ENCODE measurements at places on chromosomes 5 and 9. TPM values are rescaled to one million over a fixed set of nuclear protein-coding genes. Genes with fewer than 3 reads are reported as not detected.

- no peaks in the 10 kb centered on the region for H3K27me3 ChIP-seq
- no peak for DNase-seq
- H3K4me3 ChIP-seq = no peak overlapping the region
- H3K27ac ChIP-seq = no peak overlapping the region
- no peaks in the 10 kb centered on the region for H3K4me1 ChIP-seq
Observed at GRCh38 chr5:60883229-60883628, 39.2 kb upstream of the ELOVL7 start.

Gene RXFP3
- polyA plus RNA-seq = not detected

GRCh38 chr5:157563929-157564716, 11.5 kb downstream of the ADAM19 start:
- H3K27ac ChIP-seq = peak overlapping the region; percentile 48
- no peaks in the 10 kb centered on the region for H3K27me3 ChIP-seq
- H3K4me1 ChIP-seq = peaks cover 4% of the 10 kb centered on the region
- H3K4me3 ChIP-seq = no peak overlapping the region
- H3K36me3 ChIP-seq = peaks cover 7% of the 10 kb centered on the region

DNA sequence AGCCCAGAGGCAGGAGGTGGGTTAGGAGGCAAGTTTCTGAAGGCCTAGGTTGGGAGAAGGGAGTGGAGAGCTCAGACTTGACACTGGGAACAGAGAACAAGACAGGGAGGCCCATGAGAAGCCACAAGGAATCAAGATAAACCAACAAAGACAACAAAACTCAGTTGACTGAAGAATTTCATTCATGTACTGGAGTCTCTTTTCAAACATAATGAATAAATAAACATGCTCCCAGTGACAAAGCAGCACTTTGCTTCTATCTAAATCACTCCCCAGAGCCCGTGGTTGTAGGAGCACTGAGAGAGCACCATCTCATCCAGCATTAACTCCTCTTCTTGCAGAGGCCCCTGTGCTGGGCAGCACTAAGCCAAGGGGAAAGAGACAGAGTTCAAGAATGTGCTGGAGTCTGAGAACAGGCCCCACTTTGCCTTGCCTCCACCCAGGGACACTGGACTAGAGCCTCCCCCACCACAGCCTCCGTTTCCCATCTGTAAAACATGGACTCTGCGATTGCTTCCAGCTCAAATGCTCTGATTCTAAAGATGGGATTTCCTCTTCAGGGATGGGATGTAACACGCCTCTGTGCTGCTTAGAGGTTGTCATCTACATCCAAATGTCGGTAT, 282.0 kb downstream of the SPOCK1 start:
- H3K4me1 ChIP-seq = peaks cover 12% of the 10 kb centered on the region
- DNase-seq = no peak
- H3K27ac ChIP-seq = no peak overlapping the region
- H3K27me3 ChIP-seq = no peaks in the 10 kb centered on the region
- no peak overlapping the region for H3K4me3 ChIP-seq

Gene ZFP2
- 2.5 TPM for polyA plus RNA-seq

Gene PCDHB14
- 2.7 TPM for polyA plus RNA-seq

Gene DIRAS2
- 2.4 TPM for polyA plus RNA-seq

Gene EQTN
- 0.34 TPM for polyA plus RNA-seq

Gene ADAMTS19
- polyA plus RNA-seq = 4.8 TPM

DNA sequence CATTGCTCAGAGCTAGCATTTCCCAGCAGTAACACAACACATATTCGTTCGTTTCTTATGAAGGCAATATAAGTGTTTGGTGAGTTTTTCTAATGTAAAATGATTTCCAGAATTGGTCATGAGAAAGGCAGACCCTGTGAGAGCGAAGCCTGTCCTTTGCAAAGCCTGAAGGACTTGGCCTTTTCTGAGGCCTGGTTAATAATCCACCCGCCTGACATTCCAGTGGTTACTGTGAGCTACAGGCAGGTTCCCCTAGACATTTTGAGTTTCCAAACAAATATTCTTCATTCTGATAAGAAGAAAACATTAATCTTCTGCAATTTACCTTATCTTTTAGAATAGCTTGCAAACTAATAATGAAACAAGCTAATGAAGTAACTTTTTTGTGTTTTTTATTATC, 38.0 kb downstream of the ADAMTS16 start:
- no peak overlapping the region for H3K27ac ChIP-seq
- no peaks in the 10 kb centered on the region for H3K36me3 ChIP-seq
- peaks cover 2% of the 10 kb centered on the region for H3K27me3 ChIP-seq
- no peak for DNase-seq
- no peak overlapping the region for H3K4me3 ChIP-seq

Gene GFI1B
- 6.2 TPM for polyA plus RNA-seq

DNA sequence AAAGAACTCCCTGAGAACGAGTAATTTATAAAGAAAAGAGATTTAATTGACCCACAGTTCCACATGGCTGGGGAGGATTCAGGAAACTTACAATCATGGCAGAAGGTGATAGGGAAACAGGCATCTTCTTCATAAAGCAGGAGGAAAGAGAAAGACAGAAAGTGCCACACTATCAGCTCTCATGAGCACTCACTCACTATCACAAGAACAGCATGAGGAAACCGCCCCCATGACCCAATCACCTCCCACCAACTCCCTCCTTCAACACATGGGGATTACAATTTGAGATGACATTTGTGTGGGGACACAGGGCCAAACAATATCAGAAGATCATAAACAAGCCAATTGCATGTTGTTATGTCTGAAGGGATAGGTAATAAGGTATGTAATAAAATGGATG, 935.9 kb upstream of the COX7C start:
- no peak overlapping the region for H3K4me3 ChIP-seq
- no peak for DNase-seq
- no peak overlapping the region for H3K27ac ChIP-seq
- no peaks in the 10 kb centered on the region for H3K4me1 ChIP-seq
- H3K36me3 ChIP-seq = no peaks in the 10 kb centered on the region

- no peak overlapping the region for H3K4me3 ChIP-seq
- no peaks in the 10 kb centered on the region for H3K4me1 ChIP-seq
- no peaks in the 10 kb centered on the region for H3K36me3 ChIP-seq
- no peak for DNase-seq
- no peak overlapping the region for H3K27ac ChIP-seq
Observed at GRCh38 chr5:31244921-31245320, 51.4 kb downstream of the CDH6 start.

- no peak overlapping the region for H3K4me3 ChIP-seq
- H3K4me1 ChIP-seq = no peaks in the 10 kb centered on the region
- DNase-seq = no peak
- peaks cover 8% of the 10 kb centered on the region for H3K36me3 ChIP-seq
Observed at GRCh38 chr5:75603821-75604220, 7.4 kb upstream of the ANKDD1B start.

DNA sequence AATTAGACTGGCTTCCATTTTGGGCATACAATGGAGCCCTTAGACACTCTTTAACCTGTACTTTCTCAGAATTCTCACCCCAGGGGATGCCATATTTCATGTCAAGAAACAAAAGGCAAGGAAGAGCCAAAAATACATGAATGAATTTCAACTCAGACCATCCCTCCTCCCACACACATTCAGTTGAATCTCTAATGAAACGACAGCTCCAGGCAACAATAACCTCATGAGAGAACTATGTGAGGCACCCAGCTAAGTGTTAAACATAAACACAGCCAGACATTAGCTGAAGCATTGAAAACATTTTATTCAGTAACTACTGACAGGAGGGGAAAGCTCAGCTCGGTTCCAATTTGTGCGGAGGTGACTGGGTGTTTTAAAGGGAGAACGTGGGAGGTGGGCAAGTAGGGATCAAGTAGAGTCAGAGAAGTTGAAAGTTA, 1359.1 kb upstream of the CDH9 start:
- no peak overlapping the region for H3K4me3 ChIP-seq
- H3K4me1 ChIP-seq = no peaks in the 10 kb centered on the region
- H3K36me3 ChIP-seq = no peaks in the 10 kb centered on the region
- DNase-seq = no peak

DNA sequence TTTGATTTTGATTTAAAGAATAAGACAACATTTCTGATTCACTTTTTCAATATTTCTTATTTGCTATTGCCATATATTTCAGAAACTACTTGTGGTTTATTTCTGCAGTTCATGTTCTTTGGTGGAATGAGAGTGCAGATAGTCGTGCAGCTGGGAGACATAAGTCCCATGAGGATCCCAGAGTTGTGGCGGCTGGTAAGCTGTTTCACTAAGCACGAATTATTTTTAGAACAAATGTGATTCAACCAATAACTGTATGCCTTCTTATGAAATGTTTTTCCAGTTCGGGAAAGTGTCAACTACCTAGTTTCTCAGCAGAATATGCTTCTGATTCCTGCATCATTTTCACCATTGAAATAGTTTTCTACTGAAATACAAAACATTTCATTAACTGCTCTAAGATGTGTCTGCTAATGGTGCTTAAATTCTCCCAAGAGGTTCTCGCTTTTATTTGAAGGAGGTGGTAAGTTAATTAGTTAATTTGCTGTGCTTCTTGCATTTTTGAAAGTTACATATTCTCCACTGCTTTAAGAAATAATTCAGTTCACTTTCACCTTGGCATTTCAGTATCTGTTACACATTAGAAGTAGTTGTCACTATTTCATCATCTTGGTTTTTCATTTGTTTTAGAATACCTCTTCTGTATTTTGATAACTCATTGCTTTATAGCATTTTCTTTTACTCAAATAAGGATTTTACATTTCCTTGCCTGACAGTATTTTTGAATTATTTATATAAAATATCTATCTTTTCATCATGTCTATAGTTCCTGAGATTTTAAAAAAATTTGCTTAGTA, 9.0 kb downstream of the NIPSNAP3B start:
- no peaks in the 10 kb centered on the region for H3K4me1 ChIP-seq
- H3K36me3 ChIP-seq = no peaks in the 10 kb centered on the region
- DNase-seq = no peak
- H3K27ac ChIP-seq = no peak overlapping the region
- H3K4me3 ChIP-seq = no peak overlapping the region

Gene GRHPR
- polyA plus RNA-seq = 115 TPM

DNA sequence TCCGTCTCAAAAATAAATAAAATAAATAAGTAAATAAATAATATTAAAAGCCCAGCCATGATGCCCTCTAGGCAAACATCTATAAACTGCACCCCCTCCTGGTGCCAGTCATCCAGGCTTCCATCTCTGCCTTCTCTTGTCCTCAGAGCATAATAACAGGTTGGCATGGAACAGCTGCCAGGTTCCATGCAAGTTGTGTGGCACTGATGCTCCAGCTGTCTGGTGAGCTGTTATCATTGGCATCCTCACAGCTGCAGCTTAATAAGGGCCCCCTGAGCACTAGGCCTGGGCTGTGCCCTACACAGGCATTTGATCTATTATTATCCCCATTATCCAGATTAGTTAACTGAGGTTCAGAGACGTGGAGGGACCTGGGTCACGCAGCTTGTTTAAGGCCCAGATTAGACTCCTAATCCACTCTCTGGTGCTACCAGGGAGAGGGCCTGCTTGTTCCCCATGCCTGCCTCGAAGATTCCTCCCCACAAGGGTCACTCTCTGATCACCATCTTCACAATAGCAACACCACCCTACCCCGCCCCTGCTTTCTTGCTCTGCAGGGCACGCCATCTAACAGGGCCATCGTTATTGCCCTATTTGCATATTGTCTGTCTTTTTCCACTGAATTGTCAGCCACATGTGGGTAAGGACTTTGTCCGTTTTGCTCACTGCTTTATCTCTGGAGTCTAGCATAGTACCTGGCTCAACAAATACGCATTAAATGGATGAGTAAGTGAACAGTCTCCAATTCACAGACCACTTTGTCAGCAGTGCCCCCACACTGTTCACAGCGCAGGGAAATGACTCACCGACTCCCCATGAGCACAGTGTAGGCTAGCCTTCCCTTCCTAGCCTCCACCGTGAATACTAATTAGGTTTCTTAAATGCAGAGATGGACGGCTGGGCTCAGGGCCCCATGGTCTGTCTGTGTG, 1.5 kb upstream of the DNM1 start:
- no peak overlapping the region for H3K27ac ChIP-seq
- no peak overlapping the region for H3K4me3 ChIP-seq
- no peak for DNase-seq
- peaks cover 24% of the 10 kb centered on the region for H3K4me1 ChIP-seq

Gene IL5
- 0.07 TPM for polyA plus RNA-seq

- H3K4me1 ChIP-seq = no peaks in the 10 kb centered on the region
- no peaks in the 10 kb centered on the region for H3K27me3 ChIP-seq
- H3K27ac ChIP-seq = no peak overlapping the region
Observed at GRCh38 chr9:36603006-36603405, 30.3 kb downstream of the MELK start.

DNA sequence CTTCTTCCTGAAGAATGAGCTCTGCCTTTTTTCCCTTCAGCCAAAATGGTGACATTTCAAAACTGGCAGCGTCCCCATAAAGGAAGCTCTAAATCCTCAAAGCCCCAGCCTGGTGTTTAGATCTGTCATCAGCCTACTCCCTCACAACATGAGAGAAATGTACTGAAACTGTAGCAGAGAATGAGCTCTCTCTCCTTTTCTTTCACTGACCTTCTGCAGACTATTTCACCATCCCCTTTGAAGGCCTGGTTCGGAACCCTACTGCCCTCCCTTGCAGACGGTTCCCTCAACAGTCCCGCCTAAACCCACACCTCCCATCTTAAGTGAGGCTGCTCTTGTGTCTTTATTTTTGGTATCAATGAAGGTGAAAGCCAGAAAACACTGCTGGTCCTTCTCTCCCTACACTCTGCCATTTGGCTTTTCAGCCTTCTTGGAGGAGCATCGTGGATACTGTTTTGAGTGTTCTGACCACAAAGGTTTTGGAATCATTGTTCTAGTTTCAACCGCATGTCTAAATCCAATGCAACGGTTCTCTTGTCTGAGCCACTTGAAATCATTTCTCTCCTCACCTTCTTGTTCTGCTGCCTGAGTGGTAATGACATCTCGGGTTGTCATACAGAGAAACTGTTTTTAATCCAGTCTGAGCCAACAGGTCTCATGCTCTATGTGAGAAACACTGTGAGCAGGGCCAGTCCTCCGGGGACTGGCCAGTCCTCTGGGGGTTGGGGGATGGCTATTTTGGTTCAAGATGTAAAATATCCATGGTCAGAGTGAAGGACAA, 39.0 kb downstream of the ITK start:
- no peaks in the 10 kb centered on the region for H3K4me1 ChIP-seq
- H3K27me3 ChIP-seq = no peaks in the 10 kb centered on the region
- no peak for DNase-seq
- no peak overlapping the region for H3K4me3 ChIP-seq

Gene PPP1R26
- 15.3 TPM for polyA plus RNA-seq

GRCh38 chr9:70441622-70442021, 27.2 kb upstream of the KLF9 start:
- no peak for DNase-seq
- no peak overlapping the region for H3K4me3 ChIP-seq
- H3K27me3 ChIP-seq = no peaks in the 10 kb centered on the region
- H3K36me3 ChIP-seq = no peaks in the 10 kb centered on the region

- no peaks in the 10 kb centered on the region for H3K4me1 ChIP-seq
- H3K36me3 ChIP-seq = no peaks in the 10 kb centered on the region
- no peak overlapping the region for H3K4me3 ChIP-seq
- H3K27me3 ChIP-seq = peaks cover 2% of the 10 kb centered on the region
- no peak for DNase-seq
- no peak overlapping the region for H3K27ac ChIP-seq
Observed at GRCh38 chr5:116013207-116013785, 19.0 kb upstream of the ARL14EPL start.
